Heart left ventricle (tissue), 16 donors: ENCODE measurements at places on chromosomes 1 and 21. TPM values are rescaled to one million over a fixed set of nuclear protein-coding genes. Genes with fewer than 3 reads are reported as not detected.
A peak's percentile ranks its signal among the peaks of the same experiment; 100 is the strongest.

- H3K4me1 ChIP-seq = no peaks in the 10 kb centered on the region
- no peaks in the 10 kb centered on the region for H3K27me3 ChIP-seq
- peaks cover 5% of the 10 kb centered on the region for H3K36me3 ChIP-seq
- no peak overlapping the region for H3K4me3 ChIP-seq
- no peak overlapping the region for H3K27ac ChIP-seq
Observed at GRCh38 chr21:46394595-46395104, 64.0 kb upstream of the DIP2A start.

- H3K4me3 ChIP-seq = no peak overlapping the region
- no peaks in the 10 kb centered on the region for H3K36me3 ChIP-seq
- H3K27ac ChIP-seq = no peak overlapping the region
- no peaks in the 10 kb centered on the region for H3K27me3 ChIP-seq
- no peak for DNase-seq
- H3K4me1 ChIP-seq = no peaks in the 10 kb centered on the region
Observed at GRCh38 chr1:179547021-179547535, 28.7 kb downstream of the NPHS2 start.

DNA sequence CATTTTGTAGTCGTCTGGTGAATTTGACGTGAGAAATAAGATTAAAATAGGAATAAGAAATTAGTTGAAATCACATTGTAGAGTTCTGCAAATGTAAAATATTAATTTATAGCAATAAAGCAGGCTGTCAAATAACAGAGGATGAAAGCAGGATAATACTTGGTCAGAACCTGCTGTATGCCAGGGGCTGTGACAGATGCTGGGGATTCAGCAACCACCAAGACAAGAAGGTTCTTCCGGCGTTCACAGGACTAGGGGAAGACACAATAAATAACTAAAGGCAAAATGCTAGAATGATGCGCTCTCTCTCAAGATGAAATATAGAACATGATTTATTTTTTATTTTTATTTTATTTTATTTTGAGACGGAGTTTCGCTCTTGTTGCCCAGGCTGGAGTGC, 6.8 kb upstream of the PARK7 start:
- H3K36me3 ChIP-seq = no peaks in the 10 kb centered on the region
- H3K27ac ChIP-seq = peak overlapping the region; percentile 95
- no peaks in the 10 kb centered on the region for H3K27me3 ChIP-seq
- no peaks in the 10 kb centered on the region for H3K4me1 ChIP-seq
- H3K4me3 ChIP-seq = peak overlapping the region; percentile 27
- no peak for DNase-seq

DNA sequence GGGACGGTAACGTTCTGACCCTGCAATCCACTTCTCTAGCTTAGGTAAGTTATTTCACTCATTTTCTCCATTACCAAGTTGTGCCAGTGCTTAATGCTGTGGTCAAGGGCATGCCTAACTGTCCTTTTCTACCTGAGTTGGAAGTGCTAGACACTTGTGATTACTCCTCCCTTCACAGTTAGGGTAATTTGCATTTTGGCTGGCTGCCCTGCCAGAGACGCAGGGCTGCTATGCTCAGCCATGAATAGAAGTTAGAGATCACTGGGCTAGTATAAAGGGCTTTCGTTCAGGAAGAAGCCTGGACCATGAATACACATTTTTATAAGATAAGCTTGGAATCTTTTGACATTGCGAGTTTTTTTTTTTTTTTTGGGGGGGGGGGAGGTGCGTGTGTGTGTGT, 633.2 kb upstream of the NEGR1 start:
- no peaks in the 10 kb centered on the region for H3K36me3 ChIP-seq
- no peak overlapping the region for H3K4me3 ChIP-seq
- H3K27ac ChIP-seq = no peak overlapping the region
- no peaks in the 10 kb centered on the region for H3K4me1 ChIP-seq

DNA sequence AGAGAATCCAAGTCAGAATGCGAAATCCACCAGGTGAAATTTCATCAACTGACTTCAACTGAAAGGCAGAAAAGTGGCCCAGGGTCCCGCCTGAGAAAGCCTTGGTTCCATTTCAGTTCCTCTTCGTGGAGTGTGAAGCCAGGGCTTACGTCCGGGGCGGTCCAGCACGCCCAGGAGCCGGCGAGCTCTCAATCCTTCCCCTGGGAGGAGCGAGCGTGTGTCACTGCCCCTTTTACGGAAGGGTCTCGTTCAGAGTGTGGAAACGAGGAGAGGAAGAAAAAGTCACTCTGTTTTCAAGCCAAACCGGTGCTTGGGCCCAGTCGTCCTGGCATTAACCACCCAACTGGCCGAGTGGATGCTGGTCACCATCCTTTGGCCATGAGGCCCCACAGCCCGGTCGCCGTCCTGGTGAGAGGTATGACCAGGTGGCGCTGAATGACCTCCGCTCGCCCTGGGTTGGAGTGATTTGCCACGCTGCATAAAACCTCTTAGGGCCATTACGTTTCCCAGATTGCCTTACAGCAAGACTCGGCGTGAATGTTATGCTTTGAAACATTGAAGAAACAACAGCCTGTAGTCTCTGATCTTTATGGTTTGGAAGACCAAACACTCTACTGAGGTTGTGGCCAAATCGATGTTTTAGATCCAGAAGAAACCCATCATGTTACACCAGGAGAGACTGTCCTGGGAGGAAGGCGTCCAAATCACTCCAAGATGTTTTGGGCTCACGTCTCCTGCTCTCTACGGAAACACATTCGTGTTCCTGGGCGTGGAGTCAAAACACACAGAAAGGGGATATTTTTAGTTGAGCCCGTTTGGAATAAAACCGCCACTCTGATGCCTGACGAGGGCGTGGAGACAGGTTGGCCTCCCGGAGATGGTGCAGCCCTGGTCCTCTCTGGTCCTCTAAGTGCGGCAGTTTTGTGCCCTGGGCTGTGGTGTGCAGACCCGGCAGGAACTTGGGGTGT, 93.6 kb upstream of the ACTRT2 start:
- H3K27me3 ChIP-seq = no peaks in the 10 kb centered on the region
- H3K4me1 ChIP-seq = no peaks in the 10 kb centered on the region

DNA sequence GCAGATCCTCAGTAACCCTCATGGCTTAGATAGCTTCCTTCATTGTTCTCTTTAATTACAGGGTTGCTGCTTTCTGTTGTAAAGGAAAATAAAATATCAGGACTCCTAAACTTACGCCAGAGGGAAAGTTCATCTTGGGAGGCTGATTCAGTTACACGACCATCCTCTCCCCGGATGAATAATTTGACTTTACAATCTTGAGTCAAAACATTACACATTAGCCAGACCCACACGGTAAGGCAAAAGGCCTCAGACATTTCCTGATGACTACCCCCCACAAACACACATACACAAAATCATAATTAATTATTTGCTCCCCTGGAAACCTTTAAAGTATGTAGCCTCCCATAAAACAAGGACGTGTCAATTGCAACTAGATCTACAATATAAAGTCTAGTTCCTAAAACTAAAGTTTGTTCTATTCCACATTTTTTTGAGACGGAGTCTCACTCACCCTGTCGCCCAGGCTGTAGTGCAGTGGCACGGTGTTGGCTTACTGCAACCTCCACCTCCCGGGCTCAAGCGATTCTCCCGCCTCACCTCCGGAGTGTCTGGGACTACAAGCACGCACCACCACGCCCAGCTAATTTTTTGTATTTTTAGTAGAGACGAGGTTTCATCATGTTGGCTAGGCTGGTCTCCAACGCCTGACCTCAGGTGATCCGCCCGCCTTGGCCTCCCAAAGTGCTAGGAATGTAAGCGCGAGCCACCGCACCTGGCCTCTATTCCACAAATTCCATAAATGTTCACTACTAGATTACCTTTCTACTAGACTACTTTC, 830 bp upstream of the PRDX1 start:
- peaks cover 15% of the 10 kb centered on the region for H3K36me3 ChIP-seq
- H3K4me3 ChIP-seq = peak overlapping the region; percentile 77
- H3K4me1 ChIP-seq = peaks cover 25% of the 10 kb centered on the region
- H3K27ac ChIP-seq = peak overlapping the region; percentile 88
- H3K27me3 ChIP-seq = no peaks in the 10 kb centered on the region
- DNase-seq = no peak

GRCh38 chr1:196678510-196678884, 26.7 kb downstream of the CFH start:
- H3K4me1 ChIP-seq = no peaks in the 10 kb centered on the region
- no peaks in the 10 kb centered on the region for H3K27me3 ChIP-seq

DNA sequence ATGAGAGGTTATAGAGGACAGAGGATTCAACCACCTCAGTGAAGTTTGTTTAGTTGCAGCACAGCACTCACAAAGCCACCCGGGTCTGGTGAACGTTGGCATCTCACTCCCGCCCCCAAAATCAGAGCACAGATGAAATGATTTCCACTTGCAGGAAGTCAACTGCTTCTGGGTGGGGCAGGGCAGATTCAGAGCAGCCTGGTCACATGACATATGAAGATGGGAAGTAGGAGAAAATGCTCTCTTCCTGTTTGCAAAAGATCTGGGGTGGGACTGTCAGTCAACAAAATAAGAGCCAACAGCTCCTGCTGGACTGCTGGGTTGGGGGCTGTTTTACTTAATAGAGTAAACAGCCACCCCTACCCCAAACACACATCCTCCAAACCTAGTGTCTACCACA, 43.2 kb downstream of the LRRC71 start:
- no peak for DNase-seq
- H3K4me1 ChIP-seq = no peaks in the 10 kb centered on the region
- no peak overlapping the region for H3K27ac ChIP-seq
- H3K36me3 ChIP-seq = peaks cover 84% of the 10 kb centered on the region
- H3K27me3 ChIP-seq = no peaks in the 10 kb centered on the region

GRCh38 chr1:36160949-36161485, 5.1 kb downstream of the MAP7D1 start:
- peaks cover 4% of the 10 kb centered on the region for H3K36me3 ChIP-seq
- peak overlapping the region; percentile 100 for H3K27ac ChIP-seq
- no peaks in the 10 kb centered on the region for H3K27me3 ChIP-seq
- peak overlapping the region; percentile 61 for H3K4me3 ChIP-seq

- no peak overlapping the region for H3K27ac ChIP-seq
- H3K4me1 ChIP-seq = no peaks in the 10 kb centered on the region
- H3K27me3 ChIP-seq = no peaks in the 10 kb centered on the region
- H3K4me3 ChIP-seq = no peak overlapping the region
- no peak for DNase-seq
Observed at GRCh38 chr1:174742805-174743653, 256.7 kb upstream of the CACYBP start.

DNA sequence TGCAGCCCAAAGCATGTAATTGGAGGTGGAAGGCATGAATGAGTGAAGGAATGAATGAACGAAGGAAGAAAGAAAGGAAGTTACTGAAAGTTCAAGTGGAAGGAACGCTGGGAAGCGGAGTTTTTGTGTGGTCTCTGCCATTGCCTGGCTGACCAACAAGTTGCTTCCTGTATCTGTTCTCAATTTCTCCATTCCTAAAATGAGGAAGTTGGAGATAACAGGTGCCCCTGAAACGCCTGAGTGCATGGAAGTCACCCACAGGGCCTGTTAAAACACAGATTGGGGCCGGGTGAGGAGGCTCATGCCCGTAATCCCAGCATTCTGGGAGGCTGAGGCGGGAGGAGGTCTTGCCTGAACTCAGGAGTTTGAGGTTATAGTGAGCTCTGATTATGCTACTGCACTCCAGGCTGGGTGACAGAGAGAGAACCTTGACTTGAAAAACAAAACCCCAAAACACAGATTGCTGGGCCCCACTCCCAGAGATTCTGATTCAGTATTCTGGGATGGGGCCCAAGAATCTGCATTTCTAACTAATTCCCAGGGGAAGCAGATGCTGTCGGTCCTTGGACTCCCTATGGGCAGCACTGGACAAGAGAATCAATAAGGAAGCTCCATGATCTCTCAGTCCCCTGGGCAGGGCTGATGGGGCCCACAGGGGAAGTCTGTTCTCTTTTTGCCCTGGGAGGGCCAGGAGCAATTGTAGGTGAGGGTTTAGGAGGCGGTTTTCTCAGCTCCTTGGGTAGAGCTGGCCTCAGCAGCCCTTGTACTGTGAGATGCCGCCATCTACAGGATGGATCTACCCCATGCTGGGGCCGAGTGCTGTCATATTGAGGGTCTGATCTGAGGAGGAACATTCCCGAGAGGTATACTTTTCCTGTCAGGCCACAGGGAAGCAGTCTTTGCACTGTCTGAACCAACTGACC, 3.3 kb upstream of the CNR2 start:
- H3K4me3 ChIP-seq = no peak overlapping the region
- H3K36me3 ChIP-seq = no peaks in the 10 kb centered on the region
- DNase-seq = peak; percentile 51
- H3K4me1 ChIP-seq = peaks cover 17% of the 10 kb centered on the region
- H3K27me3 ChIP-seq = no peaks in the 10 kb centered on the region
- no peak overlapping the region for H3K27ac ChIP-seq

DNA sequence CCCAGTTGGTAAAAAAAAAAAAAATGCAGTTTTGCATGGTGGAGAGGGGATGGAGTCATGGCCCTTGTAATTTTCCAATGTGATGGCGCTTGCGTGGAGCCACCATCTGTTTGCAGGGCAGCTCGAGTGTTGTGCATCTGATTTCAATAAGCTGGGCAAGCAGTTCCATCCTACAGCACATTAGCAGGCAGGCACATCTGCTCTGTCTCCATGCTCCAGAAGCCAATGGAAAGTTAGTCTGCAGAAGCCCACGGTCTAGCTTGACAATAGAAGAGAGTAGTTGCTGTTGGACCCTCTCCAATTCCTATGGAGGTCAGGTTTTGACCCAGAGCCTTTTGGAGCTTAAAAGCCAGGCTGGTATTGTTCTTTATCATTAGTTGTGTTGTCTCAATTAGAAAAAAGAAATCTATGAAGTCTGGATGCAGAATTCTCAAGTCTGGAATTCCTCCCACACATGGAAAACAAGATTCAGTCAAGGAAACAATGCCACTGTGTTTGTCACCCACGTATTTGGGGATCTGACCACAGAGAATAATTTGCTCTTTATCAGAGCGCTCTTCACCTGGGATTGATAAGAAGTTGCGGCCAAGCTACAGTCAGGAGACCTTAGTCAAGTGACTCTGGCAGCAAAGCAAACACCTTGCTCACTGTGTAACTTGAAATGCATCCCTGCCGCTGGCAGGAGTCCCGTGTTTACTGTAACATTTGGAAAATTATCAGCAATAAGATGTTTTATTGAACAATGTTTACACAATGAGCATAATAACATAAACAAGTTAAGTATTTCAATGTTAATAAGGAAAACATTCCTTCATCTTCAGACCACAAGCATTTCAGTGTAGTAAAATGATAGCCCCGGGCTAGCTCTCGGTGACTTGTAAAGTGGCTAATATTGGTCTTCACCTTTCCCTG, 20.7 kb downstream of the NGF start:
- DNase-seq = no peak
- H3K4me3 ChIP-seq = no peak overlapping the region
- no peak overlapping the region for H3K27ac ChIP-seq
- no peaks in the 10 kb centered on the region for H3K36me3 ChIP-seq

GRCh38 chr1:62307895-62308492, 11.2 kb downstream of the KANK4 start:
- H3K27me3 ChIP-seq = no peaks in the 10 kb centered on the region
- no peak overlapping the region for H3K27ac ChIP-seq
- H3K4me3 ChIP-seq = no peak overlapping the region
- no peaks in the 10 kb centered on the region for H3K36me3 ChIP-seq
- no peaks in the 10 kb centered on the region for H3K4me1 ChIP-seq

GRCh38 chr1:188317894-188318293, 1489.1 kb downstream of the PLA2G4A start:
- no peaks in the 10 kb centered on the region for H3K27me3 ChIP-seq
- no peak for DNase-seq
- H3K4me1 ChIP-seq = no peaks in the 10 kb centered on the region
- no peak overlapping the region for H3K4me3 ChIP-seq

GBP6 gene
- total RNA-seq = 0.67 TPM

SPRR2G gene
- total RNA-seq = not detected

TNFRSF9 gene
- total RNA-seq = not detected

PLPPR5 gene
- total RNA-seq = not detected

TACSTD2 gene
- total RNA-seq = 0.75 TPM

BTG2 gene
- 34.0 TPM for total RNA-seq

RGS13 gene
- total RNA-seq = 0.17 TPM
